GM13976 (cell line): ENCODE measurements at places on chromosomes 11 and 22.
A peak's percentile ranks its signal among the peaks of the same experiment; 100 is the strongest.

DNA sequence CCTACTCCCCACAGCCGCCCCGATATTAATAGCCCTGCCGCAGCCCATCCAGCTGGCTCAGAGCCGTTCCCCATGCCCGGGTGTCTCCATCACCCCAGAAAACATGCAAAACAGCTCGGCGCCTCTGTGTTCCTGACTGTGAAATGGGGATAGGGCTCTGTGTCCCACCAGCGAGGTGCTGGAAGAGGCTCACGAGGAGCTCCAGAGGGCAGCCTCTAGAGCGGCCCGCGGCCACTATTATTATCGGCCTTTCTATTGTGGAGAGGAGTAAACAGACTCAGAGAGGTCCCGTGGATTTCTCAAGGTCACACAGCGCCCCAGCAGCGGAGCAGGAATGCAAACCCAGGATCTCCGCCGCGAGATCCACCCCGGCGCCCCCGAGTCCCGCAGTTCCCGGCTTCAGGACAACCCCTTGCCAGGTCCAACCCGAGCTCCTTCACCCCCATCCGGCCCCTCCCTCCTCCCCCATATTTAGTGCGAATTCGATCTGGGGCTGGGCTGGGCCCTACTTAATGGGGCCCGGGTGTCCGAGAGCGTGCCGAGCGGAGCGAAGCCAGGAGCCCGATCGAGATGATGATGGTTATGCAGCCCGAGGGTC, at the start of gene ACTN3:
Gene ACTN3 (plus strand): TSS at position 536 of the 598 bp plus-strand sequence. CDS start 35 bp downstream, at position 571.
- DNase-seq, result peak; percentile 67

- DNase-seq, result peak; percentile 19
These were observed 1098.6 kb upstream of the CCDC90B start for GRCh38 chr11:84384731-84385130.

DNA sequence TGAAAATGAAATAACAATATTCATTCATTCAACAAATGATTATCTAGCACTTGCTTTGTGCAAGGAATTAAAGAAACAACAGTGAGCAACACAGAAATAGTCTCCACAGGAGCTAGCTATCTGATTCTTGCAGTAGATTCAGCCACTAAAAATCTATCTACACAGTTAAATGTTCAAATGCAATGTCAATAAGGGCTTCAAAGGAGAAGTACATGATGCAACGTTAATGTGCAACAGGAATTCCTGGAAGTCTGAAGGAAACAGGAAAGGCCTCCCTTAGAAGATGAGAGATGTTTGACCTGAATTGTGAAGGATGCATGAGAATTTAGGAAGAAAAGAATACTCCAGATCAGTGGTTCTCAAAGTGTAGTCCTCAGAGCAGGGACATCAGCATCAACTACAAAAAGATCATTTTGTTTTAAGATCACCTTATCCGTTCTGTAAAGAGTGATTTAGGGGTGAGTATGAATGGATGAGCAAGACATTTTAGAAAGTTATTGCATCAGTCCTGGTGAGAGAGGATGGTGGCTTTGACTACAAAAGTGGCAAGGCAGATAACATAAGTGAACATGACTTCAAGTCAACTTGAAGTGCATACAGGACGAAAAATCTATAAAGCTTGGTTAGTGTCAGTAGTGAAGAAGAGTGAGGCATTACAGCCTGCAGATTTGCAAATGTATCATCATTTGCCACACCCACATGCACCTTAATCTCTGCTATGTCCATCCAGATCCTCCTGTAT, 96.0 kb downstream of the ETS1 start:
- no peak for DNase-seq

DNA sequence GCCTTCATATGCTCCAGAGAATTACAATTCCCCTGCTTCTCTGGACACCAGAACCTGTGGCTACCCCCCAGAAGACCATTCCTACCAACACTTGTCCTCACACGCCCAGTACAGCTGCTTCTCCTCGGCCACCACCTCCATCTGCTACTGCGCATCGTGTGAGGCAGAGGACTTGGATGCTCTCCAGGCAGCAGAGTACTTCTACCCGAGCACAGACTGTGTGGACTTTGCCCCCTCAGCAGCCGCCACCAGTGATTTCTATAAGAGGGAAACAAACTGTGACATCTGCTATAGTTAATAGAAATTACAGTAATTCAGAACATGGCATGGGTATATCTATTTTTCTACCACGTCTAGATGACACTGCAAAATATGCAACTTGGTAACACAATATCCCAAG, 9.8 kb downstream of the POU2AF3 start:
- DNase-seq, result no peak

DNA sequence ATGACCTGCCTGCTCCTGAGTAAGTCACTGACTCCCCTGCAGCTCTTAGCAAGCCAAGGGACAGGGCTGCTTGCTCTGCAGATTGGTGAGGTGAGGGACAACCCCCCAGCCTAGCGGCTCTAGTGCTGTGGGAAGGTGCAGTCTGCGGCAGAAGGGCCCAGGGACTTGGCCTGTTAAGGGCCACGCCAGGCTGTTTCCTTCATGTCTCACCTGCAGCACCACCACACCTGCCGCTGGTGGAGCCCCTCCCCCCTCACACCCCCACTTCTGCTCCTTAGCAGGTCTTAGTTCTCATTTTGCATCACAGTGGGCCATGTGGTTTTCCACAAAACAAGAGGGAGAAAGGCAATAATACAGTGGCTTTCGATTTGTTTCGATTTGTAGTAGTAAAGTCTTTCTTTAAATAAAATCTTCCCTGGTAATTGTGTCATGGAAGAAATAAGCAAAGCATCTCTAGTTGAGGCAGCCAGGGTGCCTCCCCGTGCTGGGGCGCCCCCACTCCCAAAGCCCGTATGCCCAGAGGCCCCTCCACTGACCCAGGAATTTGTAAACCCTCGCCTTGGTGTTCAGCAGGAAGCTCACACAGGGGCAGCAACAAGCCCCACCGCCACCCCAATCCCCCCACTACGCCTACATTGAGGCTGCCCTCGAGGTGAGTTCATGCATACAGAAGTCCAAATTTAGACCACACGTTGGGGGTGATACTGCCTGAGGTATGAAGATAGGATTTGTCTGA, 86.5 kb upstream of the CLDN5 start:
- DNase-seq, result peak; percentile 61

GRCh38 chr22:37497062-37497599, 10.9 kb upstream of the MFNG start:
- DNase-seq, result no peak
